Thyroid gland (tissue), 4 donors: ENCODE measurements at places on chromosomes 2 and 18. TPM values are rescaled to one million over a fixed set of nuclear protein-coding genes. Genes with fewer than 3 reads are reported as not detected.

OTX1 gene
- total RNA-seq, result not detected

CDH20 gene
- 0.42 TPM for total RNA-seq

DNA sequence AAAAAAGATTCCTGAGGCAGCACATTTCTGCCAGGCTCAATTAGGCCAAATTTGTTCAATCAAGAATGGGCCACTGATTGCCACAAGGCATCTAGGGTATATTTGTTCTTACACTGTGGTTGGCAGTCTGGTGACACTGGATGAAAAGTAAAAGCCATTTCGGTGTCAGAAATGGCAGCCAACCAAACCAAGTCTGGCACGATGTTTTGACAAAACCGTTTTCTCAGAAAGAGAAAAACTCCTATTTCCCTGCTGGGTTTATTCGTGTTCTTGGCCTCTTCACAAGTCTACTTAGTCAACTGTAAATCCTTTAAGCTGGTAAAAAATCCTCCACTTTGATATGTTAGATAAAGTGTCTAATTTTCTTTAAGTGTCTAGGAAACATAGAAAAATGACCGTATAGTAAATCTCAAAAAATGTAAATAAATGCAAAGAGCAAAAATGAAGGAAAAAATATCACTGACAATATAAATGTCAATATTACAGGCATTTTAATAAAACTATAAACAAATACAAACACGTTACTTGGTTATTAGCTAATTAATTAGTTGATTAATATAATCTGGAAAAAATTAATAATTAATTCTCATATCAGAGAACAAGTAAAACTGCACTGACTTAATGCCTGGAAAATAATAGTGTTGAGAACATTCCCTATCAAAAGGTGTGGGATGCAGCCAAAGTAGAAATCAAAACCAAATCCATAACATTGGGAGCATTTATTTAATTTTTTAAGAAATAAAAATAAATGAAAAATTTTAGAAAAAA, 182.0 kb upstream of the ZNF804A start:
- DNase-seq, result no peak

DNA sequence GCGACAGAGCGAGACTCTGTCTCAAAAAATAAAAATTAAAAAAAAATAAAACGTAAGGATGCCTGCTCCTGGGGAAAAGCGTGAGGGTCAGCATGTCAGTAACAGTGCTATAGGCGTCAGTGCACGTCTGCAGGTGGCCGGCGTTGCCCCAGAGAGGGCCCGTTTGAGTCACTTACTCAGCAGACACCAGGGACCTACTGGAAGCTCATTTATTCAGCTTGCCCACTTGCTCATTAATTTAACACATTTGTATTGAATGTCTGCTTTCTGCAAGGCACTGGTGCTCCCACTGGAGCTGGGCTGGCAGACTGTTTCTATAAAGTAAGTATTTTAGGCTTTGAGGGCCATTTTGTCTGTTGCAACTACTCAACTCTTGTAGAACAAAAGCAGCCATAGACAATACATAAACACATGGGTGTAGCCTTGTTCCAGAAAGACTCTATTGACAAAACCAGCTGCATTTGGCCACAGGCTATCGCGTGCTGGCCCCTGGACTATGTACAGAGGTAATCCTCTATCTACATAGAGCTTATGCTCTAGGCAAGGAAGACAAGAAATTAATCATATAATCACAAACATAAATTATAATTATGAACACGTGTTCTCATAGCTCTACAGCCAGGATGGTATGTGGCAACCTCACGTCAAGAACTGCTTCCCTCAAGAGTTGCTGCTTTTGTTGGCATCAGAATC, 73.2 kb downstream of the KLHL29 start:
- no peak for DNase-seq
